Fibroblast of skin of abdomen (primary cell): ENCODE measurements at places on chromosomes 5 and 9.
A peak's percentile ranks its signal among the peaks of the same experiment; 100 is the strongest.

GRCh38 chr5:98763001-98763630 is 10.3 kb upstream of the RGMB start:
- DNase-seq, result peak; percentile 97

- DNase-seq, result no peak
Measured at GRCh38 chr5:119468286-119468685, 16.0 kb downstream of the HSD17B4 start.

- no peak for DNase-seq
Measured at GRCh38 chr5:113263545-113263944, 171.2 kb downstream of the TSSK1B start.

GRCh38 chr5:164020116-164020515 is 514.7 kb downstream of the MAT2B start:
- DNase-seq, result peak; percentile 48

DNA sequence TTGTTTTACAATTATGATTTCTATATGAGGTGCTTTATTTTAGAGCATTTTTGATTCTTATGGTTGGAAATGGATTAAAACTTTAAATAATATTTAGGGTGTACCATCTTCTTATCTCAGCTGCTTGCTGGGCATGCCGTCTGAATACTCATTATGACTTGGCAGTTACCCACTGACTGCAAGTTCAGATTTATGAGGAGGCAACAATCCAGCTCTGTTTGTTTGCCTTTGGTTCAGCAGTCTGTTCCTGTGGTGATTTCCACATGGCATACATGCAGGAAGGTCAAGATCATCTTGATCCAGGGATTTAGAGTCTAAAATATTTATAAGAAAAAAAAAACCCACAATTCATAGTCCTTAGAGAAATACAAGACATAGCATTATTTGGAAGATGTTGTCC is 1254.5 kb upstream of the NUDT12 start:
- DNase-seq, result no peak

DNA sequence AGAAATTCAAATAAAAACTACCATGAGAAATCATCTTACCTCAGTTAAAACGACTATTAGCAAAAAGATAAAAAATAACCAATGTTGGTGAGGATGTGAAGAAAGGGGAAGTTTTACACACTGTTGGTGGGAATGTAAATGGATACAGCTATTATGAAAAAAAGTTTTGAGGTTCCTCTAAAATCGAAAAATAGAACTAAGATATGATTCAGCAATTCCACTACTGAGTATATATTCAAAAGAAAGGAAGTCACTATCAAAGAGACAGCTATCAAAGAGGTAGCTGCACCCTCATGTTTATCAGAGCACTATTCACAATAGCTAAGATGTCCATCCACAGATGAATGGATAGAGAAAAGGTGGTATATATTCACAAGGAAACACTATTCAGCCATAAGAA is 1888.4 kb downstream of the MAT2B start:
- no peak for DNase-seq

DNA sequence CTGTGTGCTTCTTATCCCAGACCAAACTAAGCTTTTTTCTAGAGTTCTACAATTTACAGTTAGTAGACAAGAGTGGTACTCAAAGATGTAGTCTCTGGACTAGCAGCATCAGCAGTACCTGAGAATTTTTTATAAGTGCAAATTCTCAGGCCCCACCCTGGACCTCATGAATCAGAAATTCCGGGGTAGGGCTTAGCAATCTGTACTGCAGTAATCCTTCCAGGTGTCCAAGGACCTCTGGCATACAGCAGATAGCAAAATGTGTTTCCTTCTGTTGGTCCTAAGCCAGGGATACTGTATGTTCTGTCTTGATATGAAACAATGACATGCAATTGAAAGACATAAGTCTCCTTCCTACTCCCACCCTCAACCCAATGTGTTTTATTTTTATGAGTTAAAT is 194.3 kb downstream of the MSX2 start:
- DNase-seq, result no peak
